Astrocyte (in vitro differentiated cells and primary cell): ENCODE measurements at places on chromosomes 4 and X. TPM values are rescaled to one million over a fixed set of nuclear protein-coding genes. Genes with fewer than 3 reads are reported as not detected.

DNA sequence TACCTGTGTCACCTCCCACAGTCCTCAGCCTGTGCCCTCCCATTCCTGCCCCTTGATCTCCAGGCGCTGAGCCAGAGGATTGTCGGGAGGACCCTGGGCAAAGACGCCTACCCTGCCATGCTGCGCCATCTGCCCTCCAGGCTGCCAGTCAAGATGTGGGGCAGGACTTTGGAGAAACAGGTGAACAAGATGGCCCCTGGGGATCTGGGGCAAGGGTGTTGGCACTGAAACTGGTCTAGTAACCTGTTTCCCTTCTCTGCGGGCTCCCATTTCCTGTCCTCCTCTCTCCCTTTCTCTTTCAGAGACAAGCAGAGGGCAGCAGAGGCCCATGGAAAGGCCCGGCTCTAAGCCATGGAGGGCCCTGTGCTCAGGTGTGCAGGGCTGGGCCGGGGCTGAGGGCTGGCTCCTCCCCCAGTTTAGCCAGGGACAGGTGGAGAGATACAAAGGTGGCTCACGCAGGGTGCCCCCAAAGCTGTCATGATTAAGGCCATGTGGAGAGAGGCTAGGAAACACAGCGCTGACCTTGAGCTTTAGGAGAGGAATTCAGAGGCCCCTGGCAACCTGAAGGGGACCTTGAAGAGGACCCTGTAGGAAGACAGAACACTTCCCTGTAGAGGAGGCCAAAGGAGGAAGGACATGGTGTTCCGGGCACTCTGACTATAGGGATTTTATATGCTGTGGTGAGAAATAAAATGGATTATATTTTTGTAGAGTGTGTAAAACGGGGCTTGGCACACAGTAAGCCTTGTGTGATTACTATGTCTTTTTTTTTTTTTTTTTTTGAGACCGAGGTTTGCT is at the start of gene GLOD5:
Gene GLOD5, plus strand, starts transcription at position 74 of the 798 bp plus-strand sequence. Its CDS starts 44 bp downstream, at position 118.
- DNase-seq = no peak

- peak; percentile 43 for DNase-seq
Measured at GRCh38 chr4:76179398-76180318, 31.5 kb upstream of the NUP54 start.

DNA sequence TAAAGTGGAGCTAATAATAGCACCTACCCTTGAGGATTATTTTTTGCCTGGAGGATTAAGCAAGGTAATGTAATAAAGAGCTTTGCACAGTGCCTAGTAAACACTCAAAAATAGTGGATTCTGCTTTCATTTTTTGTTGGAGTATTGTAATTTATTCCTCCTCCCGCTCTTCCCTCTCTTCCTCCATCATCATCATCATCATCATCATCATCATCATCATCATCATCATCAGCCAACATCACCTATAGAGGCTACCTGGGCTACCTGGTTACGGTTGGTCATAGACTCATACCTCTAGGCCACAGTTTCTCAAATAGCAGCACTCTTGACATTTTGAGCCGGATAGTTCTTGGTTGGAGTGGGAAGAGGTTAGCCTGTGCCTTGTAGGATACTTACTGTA is 126.9 kb upstream of the TEX13A start:
- DNase-seq = no peak

CSAG1 gene
- total RNA-seq = 0.75 and 1.2 TPM in 2 replicates

DNA sequence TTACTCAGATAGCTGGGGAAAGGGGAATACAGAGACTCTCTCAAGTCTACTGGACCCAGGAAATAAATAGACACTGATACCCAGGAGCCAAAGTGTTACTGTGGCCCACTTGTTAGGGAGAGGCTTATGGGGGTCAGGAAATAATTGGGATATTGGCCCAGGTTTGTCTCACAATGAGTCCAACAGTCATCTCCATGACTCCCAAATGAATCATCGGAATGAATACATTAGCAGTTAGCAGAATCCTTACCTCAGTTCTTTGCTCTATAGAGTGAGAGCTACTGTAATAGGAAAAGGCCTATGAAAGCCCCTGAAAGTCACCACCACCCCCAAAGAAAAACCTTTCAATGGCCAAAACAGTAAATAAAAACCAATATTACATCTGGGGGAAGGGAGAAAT is 42.4 kb upstream of the ARHGEF6 start:
- peak; percentile 28 for DNase-seq

SLC6A14 gene
- total RNA-seq = not detected in 2 replicates

DNA sequence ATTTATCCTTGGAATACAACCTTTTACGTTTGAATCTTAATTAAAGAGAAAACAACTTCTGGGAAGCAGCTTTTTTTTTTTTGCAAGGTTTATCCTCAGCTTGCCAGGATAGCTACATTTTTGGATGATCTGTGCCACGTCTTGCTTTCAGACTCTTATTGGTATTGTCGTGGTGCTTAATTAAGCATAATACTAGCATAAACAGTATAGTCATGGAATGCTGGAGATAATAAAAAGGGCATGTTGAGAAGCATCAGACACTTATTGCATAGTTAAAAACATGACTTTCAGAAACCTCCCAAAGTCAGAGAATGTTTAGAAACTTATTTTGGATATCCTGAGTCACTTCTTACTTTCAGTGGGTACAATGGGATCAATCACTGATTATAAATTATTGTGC is 77.0 kb downstream of the PALLD start:
- no peak for DNase-seq

TSC22D3 gene
- total RNA-seq = 30.7 and 35.4 TPM in 2 replicates

CT45A9 gene
- total RNA-seq = not detected in 2 replicates

FAT1 gene
- total RNA-seq = 590 and 591 TPM in 2 replicates

GRCh38 chrX:2547736-2548135 is 47.0 kb upstream of the DHRSX start:
- no peak for DNase-seq

PIN4 gene
- total RNA-seq = 7.9 and 8.7 TPM in 2 replicates

- DNase-seq = peak; percentile 51
Measured at GRCh38 chrX:1392376-1393068, 609 bp upstream of the SLC25A6 start.

- DNase-seq = peak; percentile 66
Measured at GRCh38 chrX:130174045-130174704, 2.4 kb downstream of the RAB33A start.

CT55 gene
- total RNA-seq = not detected in 2 replicates

DNA sequence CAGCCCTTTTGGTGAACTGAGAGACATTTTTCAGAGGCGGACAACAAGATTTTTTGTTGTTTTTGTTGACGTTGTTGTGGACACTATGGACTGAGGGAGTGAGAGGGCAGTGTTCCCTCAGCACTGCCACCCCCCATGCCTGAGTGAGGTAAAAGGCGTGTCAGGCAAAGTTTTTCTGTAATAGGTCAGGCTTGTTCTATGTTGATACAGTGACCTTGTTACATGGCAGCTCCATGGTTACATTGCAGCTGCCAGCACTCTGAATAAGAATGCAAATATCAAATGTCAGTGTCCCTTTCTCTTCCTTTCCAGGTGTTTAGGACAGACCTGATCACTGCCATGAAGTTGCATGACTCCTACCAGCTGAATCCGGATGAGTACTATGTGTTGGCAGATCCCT is 36.6 kb downstream of the JADE1 start:
- DNase-seq = no peak

DNA sequence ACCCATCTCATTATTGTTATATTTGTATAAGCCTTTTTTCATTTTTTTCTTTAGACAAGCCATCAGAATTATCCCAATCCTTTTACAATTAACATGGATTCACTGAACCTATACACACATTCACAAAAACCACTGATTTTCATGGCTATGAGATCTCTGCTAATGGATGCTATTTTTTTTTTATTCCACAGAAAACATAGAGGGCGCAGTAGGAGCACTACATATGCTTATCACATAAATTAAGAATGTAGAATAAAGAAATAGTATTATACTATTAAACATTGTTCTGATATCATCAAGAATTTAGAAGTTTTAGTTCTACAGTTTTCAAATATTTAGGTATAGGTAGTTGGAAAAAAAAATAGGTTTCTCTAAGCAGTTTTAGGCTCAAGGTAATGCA is 1477.4 kb downstream of the ARAP2 start:
- DNase-seq = no peak

NCAPG gene
- total RNA-seq = 2.6 and 4.7 TPM in 2 replicates

LGI2 gene
- total RNA-seq = 0.27 and 0.77 TPM in 2 replicates

DNA sequence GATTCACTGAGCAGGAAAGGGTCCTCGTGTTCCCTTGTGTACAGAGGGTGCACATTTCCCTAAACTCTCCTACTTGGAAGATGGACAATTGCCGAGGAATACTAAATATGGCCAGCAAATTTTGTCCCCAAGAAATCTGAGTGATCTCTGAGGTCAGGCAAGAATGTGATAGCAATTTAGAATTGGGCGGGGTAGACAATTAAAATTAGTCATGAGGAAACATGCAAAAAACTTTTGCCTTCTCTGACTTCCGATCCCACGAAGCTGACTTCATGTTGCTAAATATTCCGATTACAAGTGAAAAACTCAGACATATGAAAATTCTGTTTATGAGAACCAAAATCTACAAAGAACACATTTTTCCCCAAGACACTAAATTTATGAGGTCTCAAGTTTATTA is 453.9 kb upstream of the ZFP42 start:
- DNase-seq = no peak

CSAG3 gene
- 6.4 and 6.6 TPM in 2 replicates for total RNA-seq

DNA sequence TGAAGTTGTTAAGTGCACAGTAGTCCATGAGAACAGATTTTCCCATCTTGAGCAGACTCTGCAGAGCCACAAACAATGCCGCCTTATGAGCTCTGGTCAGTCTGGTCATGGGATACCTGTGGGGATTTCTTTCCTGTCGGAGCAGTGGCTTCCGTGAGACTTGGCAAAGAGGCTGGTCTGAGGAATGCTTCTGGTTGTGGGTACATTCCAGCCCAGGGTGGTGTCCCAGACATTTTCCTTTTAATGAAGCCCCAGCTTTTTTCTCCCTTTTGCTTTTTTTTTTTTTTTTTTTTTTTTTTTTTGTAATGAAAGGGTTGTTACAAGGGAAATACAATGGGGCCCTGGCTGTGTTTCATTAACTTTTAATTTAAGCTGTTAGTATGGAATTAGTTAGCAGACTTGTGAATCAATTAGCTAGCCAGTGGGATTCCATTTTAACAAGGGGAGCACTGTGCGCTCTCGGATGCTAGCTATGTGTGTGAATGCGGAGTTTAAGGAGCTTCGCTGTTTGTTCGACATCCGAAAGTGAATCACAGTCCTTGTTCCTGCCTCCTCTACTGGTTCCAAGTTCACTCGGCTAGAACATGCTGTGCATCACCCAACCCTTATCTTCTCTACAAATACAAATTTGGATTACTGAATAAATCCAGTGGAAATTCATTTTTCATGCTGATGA is 225.1 kb downstream of the CBR4 start:
- peak; percentile 48 for DNase-seq

DNA sequence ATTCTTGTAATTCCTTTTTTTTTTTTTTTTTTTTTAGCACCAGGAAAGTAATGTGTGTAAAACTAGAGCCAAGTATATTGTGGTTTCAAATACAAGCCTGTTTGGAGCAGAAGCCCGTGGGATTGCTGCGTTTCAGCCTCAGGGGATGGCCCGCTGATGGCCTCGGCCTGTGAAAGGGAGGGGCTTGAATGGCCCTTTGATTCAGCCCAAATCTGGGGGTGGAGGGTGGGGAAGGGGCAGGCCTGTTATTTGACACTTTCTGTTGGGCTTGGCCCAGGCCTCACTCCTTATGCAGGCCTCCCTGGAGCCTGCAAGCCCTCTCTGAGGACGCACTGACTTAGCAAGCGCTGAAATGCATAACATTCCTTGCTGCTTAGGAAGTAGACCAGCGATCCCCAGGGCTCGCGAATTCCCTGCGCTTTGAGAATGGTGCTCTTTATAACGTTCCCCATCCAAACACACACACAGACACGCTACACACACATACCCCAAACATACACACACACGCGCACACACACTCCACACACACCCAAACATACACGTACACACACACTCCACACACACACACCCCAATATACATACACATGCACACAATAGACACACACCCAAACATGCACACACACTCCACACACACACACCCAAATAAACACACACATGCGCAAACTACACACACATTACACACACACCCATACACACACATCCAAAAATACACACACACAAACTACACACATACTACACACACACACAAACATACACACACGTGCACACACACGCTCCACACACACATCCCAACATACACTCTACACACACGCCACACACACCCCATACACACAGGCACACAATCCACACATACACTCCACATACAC is 29.6 kb downstream of the TLR10 start:
- DNase-seq = peak; percentile 99

- DNase-seq = peak; percentile 51
Measured at GRCh38 chrX:7133050-7133440, 14.5 kb upstream of the STS start.

GRCh38 chr4:74117024-74117534 is 18.1 kb upstream of the CXCL2 start:
- peak; percentile 97 for DNase-seq

- peak; percentile 71 for DNase-seq
Measured at GRCh38 chrX:107716816-107717700, 58.5 kb downstream of the TSC22D3 start.

ARHGAP24 gene
- 1.8 and 2.1 TPM in 2 replicates for total RNA-seq

CCNA2 gene
- total RNA-seq = 4.4 and 6.2 TPM in 2 replicates

- no peak for DNase-seq
Measured at GRCh38 chrX:65920620-65921019, 119.3 kb downstream of the VSIG4 start.

USP51 gene
- total RNA-seq = 1.5 and 2.2 TPM in 2 replicates

MAGEB17 gene
- total RNA-seq = not detected in 2 replicates

- DNase-seq = no peak
Measured at GRCh38 chr4:16116019-16116418, 32.2 kb upstream of the PROM1 start.

GRCh38 chr4:1646690-1647089 is 37.4 kb downstream of the FAM53A start:
- DNase-seq = no peak

DNA sequence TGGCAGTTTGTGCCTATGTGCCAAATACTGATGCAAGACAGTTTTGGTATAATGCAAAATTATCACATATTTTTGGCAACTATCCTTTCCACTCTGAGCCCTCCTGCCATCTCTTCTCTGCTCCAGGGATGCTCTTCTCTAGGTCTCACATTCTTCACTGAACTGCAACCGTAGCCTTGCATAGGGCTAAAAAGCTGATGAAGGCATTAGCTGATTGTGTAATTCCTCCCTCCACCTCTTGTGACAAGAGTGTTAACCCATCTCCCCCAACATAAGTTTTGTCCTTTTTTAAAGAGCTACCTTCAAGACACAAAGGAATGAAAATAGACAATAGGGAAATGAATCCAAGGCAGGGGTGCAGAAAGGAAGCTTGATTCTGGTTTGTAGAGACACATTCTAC is 33.1 kb upstream of the ANK2 start:
- no peak for DNase-seq

GRCh38 chr4:61923179-61923578 is 723.1 kb downstream of the ADGRL3 start:
- DNase-seq = peak; percentile 2

GRCh38 chr4:122065915-122066314 is 86.2 kb upstream of the BLTP1 start:
- DNase-seq = no peak

GRCh38 chr4:1584498-1584897 is 99.6 kb downstream of the FAM53A start:
- no peak for DNase-seq

- peak; percentile 32 for DNase-seq
Measured at GRCh38 chr4:145840162-145840768, 98.4 kb downstream of the ZNF827 start.

DKK2 gene
- 2.1 and 3.3 TPM in 2 replicates for total RNA-seq
